ENCODE measurements at places on chromosomes 11 and 22.

DNA sequence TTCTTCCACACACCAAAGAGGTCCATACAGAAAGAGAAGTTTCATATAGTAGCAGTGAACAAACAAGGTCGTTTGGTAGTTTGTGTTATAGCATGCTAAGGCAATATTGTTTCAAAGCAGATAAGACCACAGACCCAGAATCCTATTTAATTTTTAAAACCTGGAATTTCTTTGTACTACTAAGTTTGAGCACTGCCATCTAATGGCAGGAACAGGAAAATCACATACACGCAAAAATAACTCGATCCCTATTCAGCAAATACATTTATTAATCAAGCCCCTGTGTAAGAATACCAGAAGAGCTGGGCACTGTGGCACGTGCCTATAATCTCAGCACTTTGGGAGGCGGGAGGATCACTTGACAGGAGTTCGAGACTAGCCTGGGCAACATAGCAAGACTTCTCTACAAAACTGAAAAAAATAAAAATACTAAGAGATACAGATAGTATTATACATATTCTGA lies 2.9 kb upstream of the BTBD10 start:
- peak; percentile 55 for DNase-seq

DNA sequence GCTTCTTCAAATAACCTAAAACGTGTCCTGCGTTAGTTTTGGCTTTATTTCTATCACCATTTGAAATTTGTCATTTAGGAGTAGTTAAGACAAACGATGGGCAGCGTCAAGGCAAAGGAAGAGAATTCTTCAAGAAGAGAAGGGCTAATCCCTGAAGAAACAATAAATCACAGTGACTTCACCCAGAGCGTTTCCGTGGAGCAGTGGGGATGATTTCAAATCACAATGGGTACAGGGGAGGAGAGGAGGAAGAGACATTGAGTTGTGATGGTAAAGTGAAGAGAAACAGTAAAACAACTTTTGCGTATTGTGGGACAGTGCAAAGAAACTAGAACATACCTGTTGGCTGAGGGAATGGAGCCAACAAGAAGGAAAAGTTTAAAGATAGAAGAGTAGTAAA lies 9.7 kb downstream of the PDGFD start:
- no peak for DNase-seq

GRCh38 chr11:63610604-63611394 lies 3.4 kb downstream of the PLAAT3 start:
- DNase-seq = peak; percentile 11

DNA sequence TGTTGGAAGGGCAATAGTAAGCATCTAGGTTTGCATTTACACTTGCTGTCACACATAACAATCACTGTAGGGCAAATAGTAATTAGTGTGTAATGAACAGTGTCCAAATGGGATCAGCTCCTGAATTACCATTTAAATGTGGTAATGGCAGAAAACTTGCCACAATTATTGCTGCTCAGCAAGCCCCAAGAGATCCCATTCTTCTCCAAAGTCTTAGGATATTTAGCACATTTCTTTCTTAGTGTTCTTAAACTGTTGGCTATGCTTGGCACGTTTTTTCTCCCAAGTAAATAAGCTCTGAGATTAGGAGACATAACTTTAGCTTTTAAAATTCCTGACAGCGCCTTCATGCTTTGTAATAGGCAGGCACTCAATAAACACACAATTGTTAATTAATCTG lies 1037.0 kb downstream of the DLG2 start:
- DNase-seq = no peak
